ENCODE measurements at places on chromosomes 6 and 20.

- no peak for DNase-seq
Measured at GRCh38 chr6:169619650-169620049, 82.2 kb downstream of the WDR27 start.

GRCh38 chr20:14208956-14209355, 128.5 kb downstream of the FLRT3 start:
- DNase-seq = no peak

DNA sequence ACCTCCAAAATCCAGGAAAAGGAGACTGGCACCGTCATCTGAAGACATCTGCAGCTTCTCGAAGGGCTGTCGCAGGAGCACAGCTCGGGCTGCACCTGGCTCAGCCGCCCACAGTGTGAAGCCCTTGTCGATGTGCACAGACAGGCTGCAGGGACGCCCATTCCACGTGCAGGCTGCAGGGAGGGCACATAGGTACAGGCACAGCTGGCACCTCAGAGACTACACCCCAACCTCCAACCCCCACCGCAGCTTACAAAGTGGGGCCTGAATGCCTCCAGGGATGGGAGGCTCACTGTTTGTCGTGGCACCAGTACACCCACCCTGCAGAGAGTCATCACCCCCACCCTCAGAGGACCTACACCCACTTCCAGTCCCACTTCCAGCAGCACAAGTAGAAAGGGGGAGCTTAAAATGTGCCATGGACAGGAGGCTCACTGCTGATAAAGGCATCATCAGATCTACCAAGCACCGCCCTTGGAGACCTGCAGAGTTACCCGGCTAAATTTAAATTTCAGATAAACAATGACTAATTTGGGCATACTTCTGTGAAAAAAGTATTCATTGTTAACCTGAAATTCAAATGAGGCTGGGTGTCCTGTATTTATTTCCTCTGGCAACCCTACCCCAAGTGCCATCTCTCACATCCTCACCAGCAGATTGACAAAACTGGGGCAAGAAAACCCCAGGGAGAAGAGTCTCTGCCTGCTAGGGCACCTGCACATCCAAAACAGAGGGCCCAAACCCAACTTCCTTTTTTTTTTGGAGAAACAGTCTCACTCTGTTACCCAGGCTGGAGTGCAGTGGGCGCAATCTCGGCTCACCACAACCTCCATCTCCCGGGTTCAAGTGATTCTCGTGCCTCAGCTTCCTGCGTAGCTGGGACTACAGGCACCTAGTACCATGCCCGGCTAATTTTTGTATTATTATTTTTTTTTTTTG, 7.7 kb upstream of the CDK5RAP1 start:
- no peak for DNase-seq

DNA sequence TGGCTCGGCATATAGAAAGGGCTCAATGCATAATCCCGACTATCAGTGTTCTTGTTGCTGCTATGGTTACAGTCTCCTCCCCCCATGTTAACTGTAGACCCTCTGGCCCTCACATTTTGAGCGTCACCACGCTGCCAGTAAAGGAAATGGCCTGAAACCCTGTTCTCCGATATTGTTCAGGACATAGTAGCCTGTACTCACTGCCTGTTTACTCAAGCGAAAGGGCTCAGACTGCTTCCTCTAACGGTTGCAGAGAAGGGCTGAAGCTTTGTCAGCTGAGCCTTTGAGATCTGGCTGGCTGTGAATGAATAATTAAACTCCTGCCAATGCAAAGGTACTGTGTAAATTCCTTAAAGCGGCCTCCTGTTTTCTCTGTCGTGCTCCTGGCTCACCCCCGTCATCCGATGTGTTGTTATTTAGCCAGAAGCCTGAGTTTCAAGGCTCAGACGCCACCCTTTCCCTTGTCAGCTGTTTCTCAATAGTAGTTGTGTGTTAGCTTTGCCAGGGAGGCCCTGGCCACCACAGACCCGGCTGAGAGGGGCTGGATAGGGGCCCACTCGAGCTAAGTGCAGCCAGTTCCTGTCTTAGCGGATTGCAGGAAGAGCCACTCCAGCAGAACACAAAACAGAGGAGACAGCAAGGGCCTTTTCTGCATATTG, 31.2 kb upstream of the RALGAPA2 start:
- no peak for DNase-seq

DNA sequence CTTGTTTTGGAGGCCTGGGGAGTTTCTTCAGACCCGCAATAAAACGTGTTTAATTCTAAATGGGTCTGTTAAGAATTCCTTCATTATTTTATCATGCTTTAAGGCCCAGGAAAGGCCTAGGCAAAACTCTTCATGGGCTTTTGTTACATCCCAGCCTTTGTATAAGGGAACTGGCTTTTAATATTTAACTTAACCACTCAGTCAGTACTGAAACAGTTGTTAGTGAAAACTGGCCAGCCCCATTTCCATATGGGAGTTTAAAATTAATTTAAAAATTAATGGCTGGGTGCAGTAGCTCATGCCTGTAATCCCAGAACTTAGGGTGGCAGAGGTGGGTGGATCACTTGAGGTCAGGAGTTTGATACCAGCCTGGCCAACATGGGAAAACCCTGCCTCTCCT, 213.2 kb upstream of the FKBP1C start:
- DNase-seq = no peak

DNA sequence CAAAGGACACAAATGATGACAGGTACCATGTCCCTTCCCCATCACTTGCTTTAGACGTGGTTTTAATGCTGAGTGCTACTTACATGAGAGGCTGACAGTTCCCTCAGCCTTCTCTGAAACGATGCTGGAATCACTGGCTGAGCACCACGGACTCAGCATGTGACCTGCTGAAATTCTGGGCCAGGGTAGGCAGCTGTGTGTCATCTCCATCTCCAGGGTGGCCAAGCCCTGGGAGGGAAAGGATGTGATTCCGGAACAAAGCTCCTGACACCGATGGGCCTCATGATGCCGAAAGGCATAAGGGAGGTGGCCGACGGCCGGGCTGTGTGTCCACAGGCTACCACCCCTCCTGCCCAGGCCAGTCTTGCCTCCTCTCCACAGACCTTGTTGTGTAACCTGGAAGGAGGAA, 184.3 kb upstream of the CST7 start:
- DNase-seq = no peak

- DNase-seq = no peak
Measured at GRCh38 chr20:36074983-36075382, 79.6 kb upstream of the EPB41L1 start.

- DNase-seq = no peak
Measured at GRCh38 chr6:124132256-124132655, 328.6 kb downstream of the NKAIN2 start.

DNA sequence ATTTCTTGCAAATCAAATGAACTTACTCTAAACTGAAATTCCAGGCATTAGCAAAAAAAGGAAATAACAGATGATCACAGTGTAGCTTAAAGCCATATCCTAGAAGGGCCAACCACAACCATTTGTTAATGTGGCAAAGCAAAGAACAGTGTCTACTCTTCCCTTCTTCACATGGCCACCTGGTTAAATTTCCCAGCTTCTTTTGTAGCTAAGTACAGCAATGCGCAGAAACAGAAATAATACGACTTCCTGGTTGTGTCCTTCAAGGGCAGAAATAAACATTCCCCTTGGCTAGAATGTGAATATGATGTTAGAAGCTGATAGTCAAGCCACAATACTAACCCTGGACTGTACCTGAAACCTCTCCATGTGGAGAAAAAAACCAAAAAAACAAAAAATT, 9.6 kb downstream of the SNX3 start:
- no peak for DNase-seq

Measured in stimulated activated CD4-positive, alpha-beta T cell treated with anti-CD3 and anti-CD28 coated beads, Interleukin-4, amount 100 ng/mL, for 1 hour (primary cell).